ENCODE measurements at places on chromosomes 1 and 21. TPM values are rescaled to one million over a fixed set of nuclear protein-coding genes. Genes with fewer than 3 reads are reported as not detected.
A peak's percentile ranks its signal among the peaks of the same experiment; 100 is the strongest.

Gene LHX8
- not detected for total RNA-seq

Gene C1orf226
- not detected for total RNA-seq

Gene FBXO2
- 2.2 TPM for total RNA-seq

Gene NGF
- not detected for total RNA-seq

Gene LYPD8
- total RNA-seq, result not detected

Gene BLACAT1
- total RNA-seq, result 0.10 TPM

Gene LORICRIN
- not detected for total RNA-seq

Gene WNT3A
- total RNA-seq, result not detected

Gene EPS15
- 98.8 TPM for total RNA-seq

Gene SELENOF
- total RNA-seq, result 135 TPM

DNA sequence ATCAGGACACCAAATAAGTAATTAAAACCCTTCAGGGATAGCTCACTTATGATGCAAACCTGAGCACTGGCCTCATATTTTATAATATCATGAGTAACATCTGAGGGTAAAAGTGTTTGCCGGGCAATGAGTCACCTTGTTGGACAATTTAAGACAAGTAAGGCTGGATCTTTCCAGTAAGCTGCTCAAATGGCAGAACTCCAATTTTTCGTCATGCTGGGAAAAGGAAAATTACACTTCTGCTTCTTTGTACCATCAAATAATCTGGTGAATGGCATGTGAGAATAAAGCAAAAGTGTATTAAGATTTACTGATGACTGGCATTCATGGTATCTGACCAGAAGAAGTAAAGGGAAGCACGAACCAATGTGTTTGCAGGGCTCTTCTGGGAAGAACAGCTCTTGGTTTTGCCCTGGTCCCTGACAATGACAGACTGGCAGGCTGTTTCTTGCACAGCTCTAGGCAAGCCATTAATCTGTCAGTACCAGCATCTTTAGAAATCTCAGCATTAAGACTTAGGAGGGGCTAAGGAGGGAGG lies 392.2 kb downstream of the VAV3 start:
- H3K36me3 ChIP-seq, result peaks cover 3% of the 10 kb centered on the region
- H3K27me3 ChIP-seq, result no peaks in the 10 kb centered on the region
- no peak overlapping the region for H3K27ac ChIP-seq
- DNase-seq, result no peak
- H3K4me1 ChIP-seq, result peaks cover 3% of the 10 kb centered on the region
- H3K4me3 ChIP-seq, result no peak overlapping the region

DNA sequence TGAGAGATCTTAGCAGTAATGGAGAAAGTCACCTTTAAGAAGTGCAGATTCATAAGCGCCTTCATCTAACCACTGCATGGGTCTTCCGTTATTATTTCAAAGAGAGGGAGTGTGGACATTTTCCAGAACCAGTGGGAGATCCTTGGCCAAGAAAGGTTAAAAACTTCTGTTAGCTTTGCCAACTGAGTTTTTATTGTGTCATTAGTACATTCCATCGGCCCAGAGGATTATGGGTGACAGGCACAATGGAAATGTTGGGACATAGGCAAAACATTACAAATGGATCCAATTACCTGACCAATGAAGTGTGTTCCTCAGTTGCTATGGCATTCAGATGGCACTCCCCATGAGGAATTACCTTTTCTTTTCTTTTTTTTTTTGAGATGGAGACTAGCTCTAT lies 115.5 kb downstream of the PPIAL4G start:
- H3K27ac ChIP-seq, result peak overlapping the region; percentile 24
- H3K4me1 ChIP-seq, result peaks cover 28% of the 10 kb centered on the region
- H3K27me3 ChIP-seq, result no peaks in the 10 kb centered on the region
- no peak overlapping the region for H3K4me3 ChIP-seq
- no peak for DNase-seq
- H3K36me3 ChIP-seq, result no peaks in the 10 kb centered on the region

- no peak overlapping the region for H3K27ac ChIP-seq
- peaks cover 7% of the 10 kb centered on the region for H3K4me1 ChIP-seq
- peaks cover 45% of the 10 kb centered on the region for H3K27me3 ChIP-seq
- H3K4me3 ChIP-seq, result no peak overlapping the region
Measured at GRCh38 chr1:33195556-33195955, 13.7 kb upstream of the TRIM62 start.

DNA sequence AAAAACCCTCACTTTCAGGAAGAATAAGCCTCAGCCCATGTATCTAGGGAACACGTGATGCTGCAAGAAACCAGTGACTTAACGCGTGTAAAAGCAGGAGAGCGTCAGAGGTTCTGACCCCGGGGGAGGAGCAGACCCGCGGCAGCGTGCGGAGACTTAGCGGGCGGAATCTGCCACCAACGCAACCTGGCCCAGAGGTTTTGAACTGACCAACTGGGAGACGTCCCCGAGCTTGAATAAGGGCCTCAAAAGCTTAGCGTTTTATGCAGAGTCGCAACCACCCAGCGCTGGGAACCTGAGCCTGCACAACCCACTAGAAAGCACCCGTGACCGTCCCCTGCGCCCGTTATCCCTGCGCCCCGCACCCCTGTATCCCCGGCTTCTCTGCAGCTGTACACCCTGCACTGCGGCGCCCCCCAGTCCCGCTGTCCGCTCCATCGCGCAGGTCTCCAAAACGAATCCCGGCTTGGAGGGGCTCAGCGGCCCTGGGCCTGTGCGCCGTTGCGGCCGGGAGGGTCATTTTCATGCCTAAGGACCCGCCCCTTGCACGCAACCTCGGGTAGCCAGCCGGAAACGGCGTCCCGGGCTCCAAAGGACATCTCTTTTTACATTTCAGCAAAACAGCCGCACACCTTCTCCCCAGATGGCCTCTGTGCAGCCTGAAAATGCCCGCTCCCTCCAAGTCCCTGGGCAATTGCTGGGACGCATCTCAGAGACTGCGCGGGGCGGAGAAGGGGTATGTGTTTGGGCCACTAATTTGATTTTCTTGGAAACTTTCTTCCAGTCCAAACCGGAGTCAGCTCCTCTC lies 29.4 kb upstream of the TRIM17 start:
- peak overlapping the region; percentile 37 for H3K27ac ChIP-seq
- H3K36me3 ChIP-seq, result no peaks in the 10 kb centered on the region
- H3K4me3 ChIP-seq, result peak overlapping the region; percentile 84
- DNase-seq, result no peak
- peaks cover 72% of the 10 kb centered on the region for H3K27me3 ChIP-seq

DNA sequence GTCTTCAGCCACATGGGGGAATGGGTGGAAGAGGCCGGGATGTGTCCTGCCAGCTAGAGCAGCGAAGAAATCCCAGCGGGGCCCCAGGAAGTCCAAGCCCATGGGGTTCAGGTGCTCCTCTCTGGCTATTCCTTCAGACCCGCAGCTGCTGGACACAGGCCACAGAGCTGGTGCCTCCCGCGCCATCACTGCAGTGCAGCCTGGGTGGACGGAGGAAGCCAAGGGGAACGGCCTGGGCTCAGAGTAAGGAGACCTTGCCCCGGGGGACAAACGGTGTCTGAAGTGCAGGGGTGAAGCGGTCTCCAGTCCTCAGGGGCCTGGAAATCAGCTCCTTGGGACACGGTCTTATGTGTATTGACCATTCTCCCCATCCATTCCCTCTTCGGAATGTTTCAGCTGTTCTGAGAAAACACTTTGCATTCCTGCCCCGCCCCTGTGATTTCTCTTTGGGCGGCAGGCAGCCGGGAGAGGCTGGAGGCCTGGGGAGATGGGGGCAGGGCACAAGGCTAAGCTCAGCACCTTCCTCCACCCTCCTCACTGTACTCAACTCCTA lies 18.4 kb downstream of the MTHFR start:
- H3K27ac ChIP-seq, result no peak overlapping the region
- no peaks in the 10 kb centered on the region for H3K27me3 ChIP-seq
- peaks cover 2% of the 10 kb centered on the region for H3K4me1 ChIP-seq
- peaks cover 8% of the 10 kb centered on the region for H3K36me3 ChIP-seq

GRCh38 chr1:243454328-243454997 lies 198.6 kb downstream of the SDCCAG8 start:
- no peak for DNase-seq
- H3K27ac ChIP-seq, result no peak overlapping the region
- H3K4me1 ChIP-seq, result peaks cover 5% of the 10 kb centered on the region
- peaks cover 3% of the 10 kb centered on the region for H3K36me3 ChIP-seq
- H3K27me3 ChIP-seq, result no peaks in the 10 kb centered on the region

DNA sequence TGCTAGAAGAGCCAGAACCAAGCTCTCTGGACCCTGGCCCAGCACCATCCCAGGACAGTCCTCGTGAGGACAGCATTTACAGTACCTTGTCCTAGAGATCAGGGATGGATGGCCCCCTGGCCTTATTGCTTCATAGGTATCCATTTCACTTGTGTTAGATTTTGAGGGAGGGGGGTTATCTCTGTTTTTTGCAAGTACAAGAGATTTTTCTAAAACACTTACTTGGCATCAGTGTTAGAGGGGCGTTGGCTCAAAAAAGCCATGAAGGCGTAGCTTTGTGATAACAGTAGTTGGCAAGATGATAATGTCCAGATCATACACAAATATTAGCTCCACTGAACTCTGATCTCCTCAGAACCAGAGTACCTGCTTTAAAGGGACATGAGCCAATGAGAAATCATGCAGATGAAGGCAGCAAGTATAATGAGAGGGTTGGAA lies 5.8 kb upstream of the ATP1B1 start:
- H3K4me1 ChIP-seq, result peaks cover 8% of the 10 kb centered on the region
- H3K4me3 ChIP-seq, result no peak overlapping the region
- no peak overlapping the region for H3K27ac ChIP-seq
- H3K36me3 ChIP-seq, result peaks cover 2% of the 10 kb centered on the region

DNA sequence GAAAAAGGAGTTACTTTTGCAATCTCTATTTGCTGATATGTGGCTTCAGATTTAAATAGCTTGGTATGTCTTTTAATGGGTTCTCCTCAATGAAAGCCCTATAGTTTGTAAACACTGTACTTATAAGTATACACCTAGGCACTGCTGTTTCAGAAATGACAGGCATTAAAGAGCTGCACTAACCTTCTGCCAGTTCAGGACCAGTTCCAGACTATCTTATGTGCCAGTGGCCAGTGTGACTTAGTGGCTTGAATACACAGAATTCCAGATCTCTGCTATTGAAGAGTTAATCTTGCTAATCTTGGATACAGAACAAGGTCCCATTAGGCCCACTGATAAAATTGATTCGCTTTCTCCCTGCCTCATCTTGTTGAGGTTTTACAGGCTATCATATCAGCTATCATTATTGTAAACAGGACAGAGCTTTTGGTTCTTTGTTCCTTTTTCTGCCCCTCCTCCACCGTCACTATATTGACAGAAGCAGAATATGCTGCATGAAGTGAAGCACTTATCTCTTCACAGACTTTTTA lies 337.5 kb downstream of the LRRIQ3 start:
- DNase-seq, result no peak
- no peak overlapping the region for H3K4me3 ChIP-seq
- H3K4me1 ChIP-seq, result no peaks in the 10 kb centered on the region

- no peak for DNase-seq
- H3K27me3 ChIP-seq, result no peaks in the 10 kb centered on the region
- peaks cover 14% of the 10 kb centered on the region for H3K4me1 ChIP-seq
- H3K36me3 ChIP-seq, result peaks cover 3% of the 10 kb centered on the region
- peak overlapping the region; percentile 90 for H3K27ac ChIP-seq
Measured at GRCh38 chr1:96721053-96721415, 550 bp upstream of the PTBP2 start.

- H3K4me3 ChIP-seq, result no peak overlapping the region
- peaks cover 4% of the 10 kb centered on the region for H3K4me1 ChIP-seq
- no peaks in the 10 kb centered on the region for H3K36me3 ChIP-seq
- H3K27ac ChIP-seq, result no peak overlapping the region
- peaks cover 59% of the 10 kb centered on the region for H3K27me3 ChIP-seq
- DNase-seq, result no peak
Measured at GRCh38 chr21:26965907-26966581, 844 bp downstream of the ADAMTS5 start.

DNA sequence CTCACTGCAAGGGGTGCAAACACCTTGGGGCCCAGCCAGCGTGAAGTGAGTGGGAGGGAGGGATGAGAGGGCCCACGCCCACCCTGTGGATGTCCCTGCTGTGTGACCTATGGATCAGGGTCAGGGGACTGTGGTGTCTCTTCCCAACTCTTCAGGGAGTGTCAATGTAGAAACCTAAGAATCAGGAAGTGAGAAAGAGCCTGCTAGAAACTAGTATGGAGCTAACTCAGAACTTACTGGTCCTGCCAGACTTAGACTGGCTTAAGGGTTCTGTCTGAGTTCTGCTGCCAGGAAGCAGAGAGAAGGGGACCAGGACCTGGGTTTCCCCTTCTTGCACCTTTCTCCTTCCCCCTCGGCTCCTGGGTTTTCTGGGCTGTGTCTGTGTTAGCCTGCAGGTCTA lies 1.8 kb upstream of the IL10 start:
- H3K27me3 ChIP-seq, result no peaks in the 10 kb centered on the region
- no peak for DNase-seq
- no peak overlapping the region for H3K4me3 ChIP-seq
- H3K36me3 ChIP-seq, result no peaks in the 10 kb centered on the region
- H3K27ac ChIP-seq, result no peak overlapping the region

GRCh38 chr1:88169139-88169538 lies 514.9 kb upstream of the PKN2 start:
- peaks cover 55% of the 10 kb centered on the region for H3K27me3 ChIP-seq
- no peaks in the 10 kb centered on the region for H3K36me3 ChIP-seq
- no peak overlapping the region for H3K27ac ChIP-seq
- H3K4me1 ChIP-seq, result no peaks in the 10 kb centered on the region
- DNase-seq, result no peak

- peaks cover 22% of the 10 kb centered on the region for H3K27me3 ChIP-seq
- no peak overlapping the region for H3K4me3 ChIP-seq
- DNase-seq, result no peak
- H3K36me3 ChIP-seq, result no peaks in the 10 kb centered on the region
- no peak overlapping the region for H3K27ac ChIP-seq
Measured at GRCh38 chr1:91098299-91098906, 76.6 kb upstream of the ZNF644 start.

DNA sequence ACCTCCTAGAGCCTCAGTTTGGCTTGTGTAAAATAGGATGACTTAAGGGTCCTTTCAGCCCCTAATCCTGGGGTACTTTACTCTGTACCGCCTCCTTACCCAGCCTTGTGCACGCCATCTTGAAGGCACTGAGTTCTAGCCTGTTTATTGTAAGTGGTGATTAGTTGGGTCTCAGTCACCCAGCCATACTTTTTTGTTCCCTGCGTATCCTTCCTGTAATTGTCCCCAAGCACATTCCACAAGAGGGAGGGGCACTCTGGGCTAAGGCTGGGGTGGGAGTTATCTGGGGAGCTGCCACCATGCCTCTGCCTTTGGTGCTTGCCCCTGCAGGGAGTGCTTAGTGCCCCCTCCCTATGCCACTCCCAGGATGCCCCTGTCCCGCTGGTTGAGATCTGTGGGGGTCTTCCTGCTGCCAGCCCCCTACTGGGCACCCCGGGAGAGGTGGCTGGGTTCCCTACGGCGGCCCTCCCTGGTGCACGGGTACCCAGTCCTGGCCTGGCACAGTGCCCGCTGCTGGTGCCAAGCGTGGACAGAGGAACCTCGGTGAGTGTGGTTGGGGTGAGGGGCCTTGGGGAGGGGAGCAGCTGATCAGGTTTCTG lies 856 bp downstream of the FDPS start:
- peaks cover 30% of the 10 kb centered on the region for H3K4me1 ChIP-seq
- H3K4me3 ChIP-seq, result peak overlapping the region; percentile 97
- peaks cover 1% of the 10 kb centered on the region for H3K27me3 ChIP-seq
- peak overlapping the region; percentile 97 for H3K27ac ChIP-seq

DNA sequence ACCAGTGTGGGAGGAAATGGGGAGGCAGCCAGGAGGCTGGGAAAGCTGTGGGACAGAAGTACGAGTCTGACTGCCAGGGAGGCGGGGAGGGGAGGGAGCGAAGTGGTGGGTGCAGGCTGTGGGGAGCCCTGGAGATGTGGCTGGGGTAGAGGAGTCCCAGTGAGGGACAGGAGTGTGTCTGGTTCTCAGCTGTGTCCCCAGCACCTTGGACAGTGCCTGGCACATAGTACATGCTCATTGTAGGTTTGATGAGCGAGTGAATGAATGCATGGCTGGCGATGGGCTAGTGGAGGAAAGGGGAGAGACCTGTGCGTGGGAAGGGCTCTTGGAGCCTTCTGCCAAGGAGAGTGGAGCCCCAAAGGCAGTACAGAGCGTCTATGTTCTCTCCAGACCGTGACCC lies 104.1 kb downstream of the SIK1 start:
- no peaks in the 10 kb centered on the region for H3K36me3 ChIP-seq
- peaks cover 19% of the 10 kb centered on the region for H3K27me3 ChIP-seq
- no peak overlapping the region for H3K27ac ChIP-seq
- H3K4me3 ChIP-seq, result no peak overlapping the region

Data from T-helper 17 cell (primary cell).